ENCODE measurements at places on chromosomes 2 and 18.

DNA sequence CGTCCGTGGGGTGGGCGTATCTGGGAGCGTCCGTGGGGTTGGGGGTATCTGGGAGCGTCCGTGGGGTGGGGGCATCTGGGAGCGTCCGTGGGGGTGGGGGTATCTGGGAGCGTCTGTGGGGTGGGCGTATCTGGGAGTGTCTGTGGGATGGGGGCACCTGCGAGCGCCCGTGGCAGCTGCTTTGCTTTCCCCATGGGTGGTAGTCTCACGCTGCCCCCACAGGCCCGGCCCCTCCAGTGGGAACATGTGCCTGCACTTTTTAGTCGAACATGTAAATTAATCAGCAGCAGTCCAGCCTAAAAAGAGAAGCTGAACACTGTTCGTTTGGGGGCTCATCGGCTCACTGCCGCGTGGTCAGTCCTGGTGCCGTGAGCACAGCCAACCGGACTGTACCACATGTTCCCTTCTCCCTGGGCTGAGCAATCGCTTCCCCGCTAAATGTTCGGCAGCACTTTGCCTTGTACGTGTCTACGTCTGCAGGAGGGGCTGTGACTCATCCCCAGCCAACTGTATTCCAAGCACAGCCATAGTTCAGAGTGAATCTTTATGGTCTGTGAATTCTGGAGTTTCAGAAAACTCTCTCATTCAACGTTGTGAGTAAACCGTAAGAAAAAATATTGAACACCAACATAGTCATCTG lies 271.5 kb downstream of the AGAP1 start:
- H3K27me3 ChIP-seq, result no peaks in the 10 kb centered on the region
- peaks cover 2% of the 10 kb centered on the region for H3K4me1 ChIP-seq
- DNase-seq, result no peak
- H3K4me3 ChIP-seq, result no peak overlapping the region
- no peak overlapping the region for H3K27ac ChIP-seq

GRCh38 chr2:64730551-64731262 lies 77.0 kb upstream of the SERTAD2 start:
- H3K27me3 ChIP-seq, result no peaks in the 10 kb centered on the region
- peaks cover 14% of the 10 kb centered on the region for H3K4me1 ChIP-seq
- peak overlapping the region; percentile 60 for H3K27ac ChIP-seq
- DNase-seq, result peak; percentile 38
- peak overlapping the region; percentile 59 for H3K4me3 ChIP-seq

GRCh38 chr2:220221992-220222391 lies 594.6 kb downstream of the SLC4A3 start:
- no peak for DNase-seq
- no peaks in the 10 kb centered on the region for H3K36me3 ChIP-seq
- H3K4me1 ChIP-seq, result no peaks in the 10 kb centered on the region
- no peak overlapping the region for H3K4me3 ChIP-seq

DNA sequence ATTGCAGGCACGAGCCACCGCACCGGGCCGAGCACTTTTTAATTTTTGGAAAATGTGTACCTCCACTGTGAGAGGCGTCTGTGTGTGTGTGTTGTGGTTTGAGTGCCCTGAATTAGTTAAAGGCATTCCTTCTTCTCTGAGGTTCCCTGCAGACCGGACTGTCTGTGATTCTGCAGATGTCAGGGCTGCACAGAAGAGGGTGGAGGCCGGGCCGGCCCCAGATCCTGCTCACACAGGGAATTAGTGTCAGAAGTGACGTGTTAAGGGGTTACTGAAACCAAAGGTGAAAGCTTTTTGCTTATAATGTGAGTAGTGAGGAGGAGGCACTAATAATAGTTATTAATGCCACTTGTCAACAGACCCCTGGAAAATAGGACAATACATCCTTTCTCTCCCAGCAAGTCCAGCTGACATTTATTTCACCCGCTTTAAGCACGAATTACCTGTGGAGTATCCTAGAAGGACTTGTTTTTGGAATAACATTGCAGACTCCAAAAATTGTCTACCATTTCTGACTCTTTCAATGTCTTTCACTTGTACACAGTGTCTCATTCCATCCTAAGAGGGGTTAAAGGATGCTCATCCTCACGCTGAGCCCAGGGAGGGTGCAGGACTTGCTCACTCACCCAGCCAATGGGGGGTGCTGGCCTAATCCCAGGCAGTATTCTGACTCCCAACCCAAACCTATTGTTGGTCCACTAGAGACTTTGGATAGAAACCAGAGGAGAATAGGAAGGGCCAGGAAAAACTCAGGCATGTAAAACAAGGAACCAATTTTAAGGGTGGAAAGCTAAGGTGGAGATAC lies 16.2 kb downstream of the ARHGAP25 start:
- H3K4me1 ChIP-seq, result peaks cover 4% of the 10 kb centered on the region
- no peak overlapping the region for H3K27ac ChIP-seq
- no peak overlapping the region for H3K4me3 ChIP-seq
- H3K36me3 ChIP-seq, result no peaks in the 10 kb centered on the region
- DNase-seq, result no peak

GRCh38 chr18:6835345-6835744 lies 105.8 kb downstream of the ARHGAP28 start:
- DNase-seq, result no peak
- H3K27me3 ChIP-seq, result no peaks in the 10 kb centered on the region
- H3K4me1 ChIP-seq, result no peaks in the 10 kb centered on the region
- no peak overlapping the region for H3K4me3 ChIP-seq
- no peaks in the 10 kb centered on the region for H3K36me3 ChIP-seq
- no peak overlapping the region for H3K27ac ChIP-seq

GRCh38 chr2:168466834-168467565 lies 10.9 kb downstream of the CERS6 start:
- no peaks in the 10 kb centered on the region for H3K27me3 ChIP-seq
- no peak overlapping the region for H3K4me3 ChIP-seq
- H3K36me3 ChIP-seq, result no peaks in the 10 kb centered on the region
- H3K4me1 ChIP-seq, result no peaks in the 10 kb centered on the region
- no peak for DNase-seq
- H3K27ac ChIP-seq, result no peak overlapping the region

DNA sequence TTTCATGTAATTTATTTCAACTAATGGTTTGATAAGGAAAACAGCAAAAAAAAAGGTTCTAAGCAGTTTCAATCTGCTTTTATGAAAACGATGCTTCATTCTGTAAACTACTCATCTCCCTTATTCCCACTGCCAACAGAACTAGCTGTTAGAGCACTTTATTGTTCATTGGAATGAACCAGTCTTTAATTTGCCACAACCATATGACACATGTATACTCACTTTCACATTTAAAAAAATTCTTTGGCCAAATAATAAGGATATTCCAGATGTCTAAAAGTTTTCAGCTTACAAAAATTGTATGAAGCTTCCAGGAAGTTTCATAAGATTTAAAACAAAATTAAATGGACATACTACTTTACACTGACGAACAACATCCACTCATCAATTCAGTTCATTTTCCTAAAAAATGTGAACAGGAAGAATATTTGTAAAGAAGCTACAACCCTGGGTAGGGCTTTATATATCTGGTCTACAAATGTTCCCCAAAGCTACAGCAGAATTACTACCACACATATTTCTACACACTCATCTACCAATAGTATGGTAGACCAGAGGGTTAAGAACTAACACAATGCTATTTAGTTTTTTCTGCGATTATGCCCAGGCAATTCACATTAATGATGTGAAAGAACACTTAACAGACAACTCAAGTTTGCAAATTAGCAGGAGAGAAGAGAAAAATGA lies 37.7 kb downstream of the ZNF521 start:
- no peak for DNase-seq
- no peak overlapping the region for H3K4me3 ChIP-seq
- no peak overlapping the region for H3K27ac ChIP-seq
- H3K4me1 ChIP-seq, result no peaks in the 10 kb centered on the region

DNA sequence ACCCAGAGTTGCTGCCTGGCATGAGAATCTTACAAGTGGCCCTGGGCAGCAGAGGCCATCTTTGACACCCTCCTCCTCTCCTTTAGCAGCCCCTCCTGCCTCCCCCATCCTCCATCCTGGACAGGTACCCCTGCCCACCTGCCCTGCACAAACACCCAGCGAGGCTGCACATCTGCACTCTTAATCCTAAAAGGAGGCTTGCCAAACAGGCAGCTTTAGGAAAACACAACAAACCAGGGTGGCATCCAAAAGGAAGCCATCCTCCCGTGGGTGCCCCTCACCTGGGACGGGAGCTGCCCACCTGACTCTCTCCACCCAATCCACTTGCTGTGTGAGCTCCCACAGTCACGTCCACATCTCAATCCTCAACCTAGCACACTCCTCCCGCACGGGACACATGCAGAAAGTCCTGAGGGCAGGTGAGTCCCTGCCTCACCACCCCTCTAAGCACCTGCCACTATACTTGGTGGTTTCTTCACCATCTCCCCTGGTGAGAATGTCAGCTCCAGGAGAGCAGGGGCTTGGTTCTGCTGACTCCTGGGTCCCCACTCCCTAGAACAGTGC lies 5.8 kb downstream of the BIN1 start:
- H3K4me3 ChIP-seq, result no peak overlapping the region
- no peaks in the 10 kb centered on the region for H3K36me3 ChIP-seq
- no peak overlapping the region for H3K27ac ChIP-seq
- H3K4me1 ChIP-seq, result no peaks in the 10 kb centered on the region

GRCh38 chr18:78297048-78297447 lies 682.6 kb upstream of the SALL3 start:
- H3K4me3 ChIP-seq, result no peak overlapping the region
- no peaks in the 10 kb centered on the region for H3K4me1 ChIP-seq
- H3K27ac ChIP-seq, result no peak overlapping the region

- H3K4me1 ChIP-seq, result no peaks in the 10 kb centered on the region
- no peak overlapping the region for H3K27ac ChIP-seq
- H3K4me3 ChIP-seq, result no peak overlapping the region
Observed at GRCh38 chr2:70188460-70188859, 2.4 kb downstream of the C2orf42 start.

DNA sequence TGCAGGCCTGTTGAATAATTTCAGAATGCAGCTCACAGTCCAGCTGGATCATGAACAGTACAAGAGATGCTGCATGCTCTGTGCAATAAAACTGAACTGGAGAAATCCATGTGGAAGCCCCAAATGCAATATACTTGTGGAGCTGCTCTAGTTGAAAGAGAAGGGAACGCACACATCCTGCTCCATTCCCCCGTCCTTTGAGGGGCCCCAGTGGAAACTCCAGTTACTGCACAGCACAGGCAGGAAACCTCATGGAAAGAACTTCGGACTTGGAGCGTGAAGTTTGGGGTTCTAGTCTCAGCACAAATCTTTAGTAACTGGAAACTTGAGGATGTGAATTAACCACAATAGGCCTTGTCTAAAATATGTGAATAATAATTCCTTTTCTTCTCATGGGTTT lies 73.2 kb downstream of the PLA2R1 start:
- H3K27me3 ChIP-seq, result no peaks in the 10 kb centered on the region
- no peak for DNase-seq
- no peaks in the 10 kb centered on the region for H3K4me1 ChIP-seq
- peaks cover 11% of the 10 kb centered on the region for H3K36me3 ChIP-seq

DNA sequence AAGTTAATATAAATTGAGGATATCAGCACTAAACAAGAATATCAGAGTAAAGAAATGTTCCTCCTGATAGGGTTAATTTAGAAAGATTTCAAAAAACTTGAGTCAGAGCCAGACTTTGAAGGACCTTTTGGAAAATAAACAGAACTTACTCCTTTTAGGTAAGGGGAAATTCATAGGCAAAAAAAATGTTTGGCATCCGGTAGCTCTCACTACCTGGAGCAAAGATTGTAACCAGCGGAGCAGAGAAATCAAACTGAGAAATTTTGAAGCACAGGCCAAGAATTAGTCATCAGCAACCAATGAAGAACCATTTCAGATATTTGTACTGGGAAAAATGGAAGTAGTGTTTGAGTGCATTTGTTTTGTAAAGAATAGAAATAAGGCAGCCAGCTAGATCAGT lies 113.0 kb downstream of the ICA1L start:
- no peak overlapping the region for H3K27ac ChIP-seq
- H3K4me3 ChIP-seq, result no peak overlapping the region
- H3K27me3 ChIP-seq, result no peaks in the 10 kb centered on the region
- H3K36me3 ChIP-seq, result peaks cover 29% of the 10 kb centered on the region
- no peak for DNase-seq
- H3K4me1 ChIP-seq, result no peaks in the 10 kb centered on the region

DNA sequence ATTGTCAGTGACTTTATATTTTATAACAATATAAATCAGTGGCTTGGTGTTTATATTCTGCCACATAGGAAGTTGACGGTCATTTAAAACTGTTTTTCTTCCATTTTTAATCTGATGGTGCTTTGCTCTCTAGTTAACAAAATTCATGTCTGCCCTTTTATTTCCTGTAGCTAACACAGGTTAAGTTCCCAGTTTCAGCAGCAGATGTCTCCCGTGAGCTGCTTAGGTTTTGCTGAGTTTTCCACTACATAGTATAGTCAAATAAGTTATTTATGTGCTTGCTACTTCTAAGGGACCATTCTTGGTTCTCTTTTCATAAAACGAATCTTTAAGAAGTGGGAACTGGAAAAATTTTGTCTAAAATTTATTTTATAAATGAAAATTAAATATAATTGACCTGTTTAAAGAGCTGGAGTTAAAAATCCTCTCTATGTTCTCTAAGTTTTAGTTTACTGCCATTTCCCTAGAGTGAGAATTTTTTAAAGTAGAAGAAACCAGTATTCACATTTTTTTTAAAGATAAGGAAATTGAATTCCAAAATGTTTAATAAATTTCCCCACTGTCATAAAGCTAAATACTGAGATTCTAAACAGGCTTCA lies 20.6 kb downstream of the HTR2B start:
- no peaks in the 10 kb centered on the region for H3K4me1 ChIP-seq
- H3K27me3 ChIP-seq, result no peaks in the 10 kb centered on the region
- no peak for DNase-seq
- H3K36me3 ChIP-seq, result peaks cover 12% of the 10 kb centered on the region

DNA sequence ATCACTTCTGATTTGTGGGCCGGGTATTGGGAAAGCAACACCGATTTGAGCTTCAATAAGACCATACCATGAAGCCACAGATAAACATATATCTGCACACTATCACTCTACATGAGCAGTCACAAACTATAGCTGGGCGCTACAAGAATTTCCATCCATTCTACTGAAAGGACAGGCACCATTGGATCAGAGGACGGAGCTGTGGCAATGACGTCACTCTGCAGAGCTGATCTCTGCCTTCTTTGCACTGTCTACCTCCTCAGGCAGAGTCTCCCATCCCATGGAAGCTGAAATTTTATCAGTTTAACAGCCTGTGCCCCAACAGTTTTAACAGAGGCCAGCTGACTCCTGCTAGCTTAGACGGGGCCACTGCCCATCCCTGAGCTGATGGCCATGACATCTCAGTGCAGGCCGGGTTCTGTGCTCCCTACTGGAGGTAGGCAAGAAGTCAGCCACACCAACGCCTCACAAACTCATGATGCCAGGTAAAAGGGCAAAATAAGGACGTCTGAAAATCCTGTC lies 389.6 kb upstream of the SALL3 start:
- H3K4me1 ChIP-seq, result no peaks in the 10 kb centered on the region
- no peak overlapping the region for H3K27ac ChIP-seq
- H3K36me3 ChIP-seq, result no peaks in the 10 kb centered on the region

DNA sequence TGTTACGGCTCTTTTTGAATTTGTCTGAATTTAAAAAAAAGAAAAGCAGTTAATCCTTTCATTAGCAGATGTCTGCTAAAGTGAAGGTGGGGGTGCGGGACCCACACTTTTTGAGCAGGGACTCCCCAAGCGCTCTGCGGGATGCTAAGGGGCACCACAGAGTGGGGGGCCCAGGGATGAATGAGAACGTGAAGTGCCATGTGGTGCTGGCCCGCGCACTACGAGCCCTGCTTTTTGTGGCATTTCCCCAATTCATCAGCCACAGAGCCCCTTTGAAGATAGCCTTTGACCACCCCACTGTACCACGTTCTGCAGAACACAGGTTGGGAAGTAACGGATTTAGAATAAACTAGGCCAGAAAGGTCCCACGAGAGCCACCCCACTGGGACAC lies 28.6 kb downstream of the HS1BP3 start:
- peaks cover 43% of the 10 kb centered on the region for H3K36me3 ChIP-seq
- H3K4me3 ChIP-seq, result no peak overlapping the region
- peak overlapping the region; percentile 97 for H3K27ac ChIP-seq
- no peaks in the 10 kb centered on the region for H3K27me3 ChIP-seq
- DNase-seq, result peak; percentile 44

Data from ascending aorta (tissue), 2 donors.